GF-D8 (cell line): ENCODE measurements at places on chromosomes 4 and X.

GRCh38 chrX:149827254-149827653, 45.5 kb downstream of the MAGEA9 start:
- no peak for DNase-seq

- no peak for DNase-seq
These were observed 5.2 kb downstream of the APLN start for GRCh38 chrX:129649268-129650182.

GRCh38 chrX:137425986-137426385, 139.9 kb upstream of the ZIC3 start:
- DNase-seq, result no peak

GRCh38 chr4:73450398-73451004, 14.5 kb downstream of the AFP start:
- DNase-seq, result no peak

DNA sequence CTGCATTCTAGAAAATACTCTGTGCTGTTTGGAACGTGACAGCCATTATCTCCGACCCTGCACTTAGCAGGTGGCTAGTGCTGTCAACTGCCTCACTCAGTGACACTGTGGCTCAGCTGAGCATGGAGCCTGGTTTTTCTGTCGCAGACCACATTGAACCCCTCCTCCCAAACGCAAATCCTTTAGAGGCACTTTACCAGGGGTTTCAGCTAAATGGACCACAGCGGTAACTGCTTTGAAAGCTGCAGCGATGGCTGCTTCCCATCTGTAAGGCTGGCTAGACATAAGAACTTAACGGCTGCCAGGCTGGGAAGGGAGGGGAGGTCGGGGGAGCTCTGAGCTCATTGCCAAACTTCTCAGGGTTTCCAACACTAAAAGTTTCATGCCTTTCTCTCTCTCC, 8.1 kb downstream of the SLC34A2 start:
- DNase-seq, result no peak

- no peak for DNase-seq
These were observed 6.0 kb downstream of the EREG start for GRCh38 chr4:74370912-74371311.

DNA sequence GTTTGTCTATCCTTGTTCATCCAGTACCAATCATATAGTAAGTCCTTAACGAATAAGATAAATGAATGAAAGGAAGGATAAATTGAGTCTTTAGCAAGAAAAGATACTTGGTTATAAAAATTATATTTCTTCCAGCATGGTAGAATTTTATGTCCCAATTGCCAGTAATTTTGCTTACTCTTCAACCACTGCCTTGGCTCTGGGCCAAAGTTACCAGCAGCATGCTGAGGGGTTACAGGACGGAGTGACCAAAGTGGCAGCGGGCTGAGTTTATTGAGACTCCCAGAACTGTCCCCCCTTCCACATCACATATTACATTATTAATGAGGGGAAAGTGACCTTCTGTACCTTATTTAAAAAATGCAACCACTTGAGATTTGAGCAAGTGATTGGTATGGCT, 121.7 kb downstream of the RASGEF1B start:
- no peak for DNase-seq

DNA sequence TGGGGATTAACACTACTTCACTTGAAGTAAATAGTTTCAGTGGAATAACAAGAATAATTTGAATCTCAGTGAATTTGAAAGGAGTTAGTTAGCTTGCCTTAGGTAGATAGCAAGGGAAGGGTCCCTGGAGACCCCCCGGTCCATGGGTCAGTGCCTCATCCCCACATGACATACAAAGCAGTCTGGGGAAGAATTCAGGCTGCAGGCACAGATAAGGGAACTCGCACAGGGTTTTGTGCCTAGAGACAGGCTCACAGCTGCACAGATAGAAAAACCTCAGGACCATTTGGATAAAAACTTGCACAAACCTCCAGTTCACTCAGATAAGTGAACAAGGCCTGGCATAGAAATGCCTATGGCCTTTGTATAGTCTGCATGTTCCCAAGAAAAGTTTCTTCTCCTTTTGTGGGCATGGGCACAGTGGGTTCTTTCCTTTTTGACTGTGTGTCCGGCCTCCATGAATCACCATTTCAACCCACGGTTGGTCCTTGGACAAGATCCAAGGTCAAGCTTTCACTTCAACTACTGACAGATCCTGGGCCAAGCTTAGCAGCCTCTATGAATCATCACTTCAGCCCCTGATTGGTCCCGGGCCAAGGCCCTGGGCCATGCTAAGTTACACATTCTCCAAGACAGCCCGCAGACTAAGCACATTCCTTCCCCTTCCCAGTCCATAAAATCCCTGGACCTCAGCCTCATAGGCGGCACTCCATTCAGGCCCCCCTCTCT, 108.3 kb upstream of the KLHL4 start:
- no peak for DNase-seq

- no peak for DNase-seq
These were observed 456.8 kb downstream of the TRIML1 start for GRCh38 chr4:188596021-188596420.

- DNase-seq, result peak; percentile 63
These were observed 262.2 kb upstream of the INTU start for GRCh38 chr4:127370604-127371003.

GRCh38 chr4:176784816-176785215, 7.9 kb downstream of the VEGFC start:
- DNase-seq, result no peak

DNA sequence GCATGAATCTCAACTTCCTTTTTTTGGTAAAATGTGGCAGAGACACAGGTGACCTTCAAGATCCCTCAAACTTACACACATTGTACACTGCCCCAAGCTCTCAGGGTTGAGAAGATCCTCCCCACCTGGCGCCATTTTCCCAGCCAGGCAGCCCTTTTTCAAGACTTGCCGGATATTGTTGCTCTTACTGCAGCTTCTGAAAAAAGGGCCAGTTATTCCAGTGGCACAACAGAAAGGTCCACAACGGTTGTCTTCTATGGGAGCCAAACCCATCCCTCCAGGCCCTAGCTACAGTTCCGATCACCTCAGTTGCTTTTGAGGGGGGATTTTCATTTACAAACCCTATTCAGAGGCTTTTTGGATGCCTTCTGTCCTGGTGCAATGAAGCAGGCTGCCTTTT, 101.1 kb downstream of the CHIC2 start:
- no peak for DNase-seq

- DNase-seq, result no peak
These were observed 512.0 kb downstream of the NLGN4X start for GRCh38 chrX:5716666-5717065.

DNA sequence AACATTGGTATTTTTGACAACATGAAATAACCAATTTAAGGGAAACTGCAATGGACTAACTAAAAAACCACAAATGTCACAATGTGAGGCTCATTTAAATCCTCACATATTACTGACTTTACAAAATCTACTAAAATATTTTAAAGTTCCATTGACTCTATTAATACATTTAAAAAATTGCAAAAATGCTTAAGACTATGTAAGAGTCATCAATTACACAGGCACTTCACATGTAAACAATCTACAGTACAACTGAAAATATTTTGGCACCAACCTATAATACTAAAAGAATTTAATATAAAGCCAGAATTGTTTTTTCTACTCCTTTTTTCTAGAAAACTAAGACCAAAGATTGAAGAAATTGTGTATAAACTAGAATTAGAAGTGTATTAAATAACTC, 76.8 kb upstream of the RBMXL3 start:
- no peak for DNase-seq

DNA sequence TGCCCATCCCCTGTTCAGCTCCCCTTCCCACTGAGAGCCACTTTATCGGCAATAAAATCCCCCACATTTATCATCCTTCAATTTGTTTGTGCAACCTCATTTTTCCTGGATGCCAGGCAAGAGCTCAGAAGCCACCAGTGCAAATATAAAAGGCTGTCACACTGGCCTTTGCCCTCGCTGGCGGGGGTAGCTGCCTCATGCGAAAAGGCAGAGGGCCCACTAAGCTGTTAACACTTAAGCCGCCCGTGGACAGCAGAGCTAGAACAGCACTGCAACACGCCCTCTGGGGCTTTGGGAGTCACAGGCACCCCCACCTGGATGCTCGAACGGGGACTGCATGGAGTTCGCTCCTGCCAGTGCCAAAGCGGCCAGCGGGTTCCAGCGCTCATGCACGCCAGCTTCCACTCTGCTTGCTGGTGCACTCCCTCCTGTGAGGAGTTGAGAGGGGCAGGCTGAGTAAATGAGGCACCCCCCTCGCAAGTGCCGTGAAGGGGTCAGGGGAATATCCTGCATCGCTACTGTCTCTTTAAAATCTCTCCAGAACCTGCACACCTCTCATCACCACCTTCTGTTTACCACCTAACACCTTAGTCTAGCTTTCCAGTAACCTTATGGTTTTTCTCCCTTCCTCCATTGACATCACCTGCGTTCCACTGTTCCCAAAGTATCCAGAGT, 99.5 kb downstream of the SORBS2 start:
- no peak for DNase-seq

- DNase-seq, result no peak
These were observed 56.6 kb upstream of the TMEM184C start for GRCh38 chr4:147560625-147561024.

DNA sequence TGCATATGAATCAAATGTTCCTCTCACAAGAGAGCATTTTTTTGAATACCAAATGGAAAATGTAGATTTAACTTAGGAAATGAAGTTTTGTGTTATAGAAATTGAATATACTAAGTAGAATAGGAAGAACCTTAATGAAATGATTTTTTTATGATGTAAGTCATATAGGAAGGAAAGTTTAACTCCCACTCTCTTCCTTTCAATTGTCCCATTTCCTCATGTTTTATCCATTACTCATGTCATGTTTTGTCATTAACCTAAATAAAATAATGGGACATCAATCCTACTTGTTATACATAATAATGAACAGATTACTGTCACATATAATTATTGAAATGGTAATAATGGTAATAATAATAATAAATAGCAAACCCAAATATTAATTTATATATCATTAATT, 22.7 kb upstream of the SRD5A3 start:
- no peak for DNase-seq

DNA sequence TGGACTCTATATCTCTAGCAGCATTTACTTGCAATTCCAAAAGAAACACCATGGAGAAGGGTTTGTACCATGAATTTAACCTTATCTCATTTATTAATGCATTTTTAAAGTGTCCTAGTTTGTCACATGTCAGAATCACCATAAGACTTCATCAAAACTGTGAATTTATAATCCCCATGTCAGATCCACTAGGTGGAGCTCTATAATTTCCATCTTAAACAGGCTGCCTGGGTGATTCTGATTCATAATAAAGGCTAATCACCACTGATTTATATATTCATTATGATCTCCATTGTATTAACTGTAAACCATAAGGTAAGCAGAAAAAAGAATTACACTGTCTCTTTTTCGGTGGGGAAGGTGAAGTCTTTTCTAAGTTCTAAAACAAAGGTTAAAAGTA, 4.0 kb downstream of the TCEAL2 start:
- no peak for DNase-seq

- DNase-seq, result no peak
These were observed 67.4 kb upstream of the SMAD1 start for GRCh38 chr4:145414226-145414625.

GRCh38 chr4:162360369-162361149, 196.8 kb upstream of the FSTL5 start:
- DNase-seq, result no peak

DNA sequence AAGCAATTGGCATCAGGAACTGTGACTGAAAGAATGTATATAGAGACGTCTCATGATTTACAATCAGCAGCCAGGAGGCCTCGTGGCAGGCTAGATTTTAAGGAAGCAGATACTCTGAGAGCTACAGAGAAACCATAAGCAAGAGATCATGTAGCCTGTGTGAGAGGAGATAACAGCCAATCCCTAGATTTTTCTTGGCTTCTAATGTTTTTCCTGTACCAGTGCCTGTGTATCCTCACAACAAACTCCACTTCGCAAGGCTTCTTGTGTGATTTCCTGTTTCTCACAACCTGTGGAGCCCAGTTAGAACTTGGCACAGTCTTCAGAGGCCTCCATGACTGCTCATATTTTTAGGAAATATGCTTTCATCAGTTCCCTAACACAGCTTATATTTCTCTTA, 147.9 kb downstream of the PTCHD1 start:
- DNase-seq, result no peak

DNA sequence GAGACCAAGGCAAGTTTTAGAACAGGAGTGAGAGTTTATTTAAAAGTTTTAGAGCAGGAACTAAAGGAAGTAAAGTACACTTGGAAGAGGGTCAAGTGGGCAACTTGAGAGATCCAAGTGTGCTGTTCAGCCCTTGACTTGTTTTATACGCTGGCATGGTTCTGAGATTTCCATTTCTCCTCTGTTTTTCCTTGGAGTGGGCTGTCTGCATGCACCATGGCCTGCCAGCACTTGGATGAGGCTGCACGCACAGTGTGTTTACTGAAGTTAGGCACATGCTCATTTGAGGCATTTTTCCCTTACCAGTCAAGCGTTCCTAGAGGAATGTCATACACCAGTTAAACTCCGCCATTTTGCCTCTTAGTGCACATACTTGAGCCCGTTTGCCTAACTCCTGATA, 8.7 kb upstream of the ZNF674 start:
- DNase-seq, result no peak

- DNase-seq, result no peak
These were observed 82.8 kb downstream of the LIMCH1 start for GRCh38 chr4:41620594-41621256.

- peak; percentile 5 for DNase-seq
These were observed 43.2 kb downstream of the SLC9A6 start for GRCh38 chrX:136028383-136028984.

GRCh38 chr4:83276299-83277040, 8.1 kb downstream of the COQ2 start:
- DNase-seq, result no peak

DNA sequence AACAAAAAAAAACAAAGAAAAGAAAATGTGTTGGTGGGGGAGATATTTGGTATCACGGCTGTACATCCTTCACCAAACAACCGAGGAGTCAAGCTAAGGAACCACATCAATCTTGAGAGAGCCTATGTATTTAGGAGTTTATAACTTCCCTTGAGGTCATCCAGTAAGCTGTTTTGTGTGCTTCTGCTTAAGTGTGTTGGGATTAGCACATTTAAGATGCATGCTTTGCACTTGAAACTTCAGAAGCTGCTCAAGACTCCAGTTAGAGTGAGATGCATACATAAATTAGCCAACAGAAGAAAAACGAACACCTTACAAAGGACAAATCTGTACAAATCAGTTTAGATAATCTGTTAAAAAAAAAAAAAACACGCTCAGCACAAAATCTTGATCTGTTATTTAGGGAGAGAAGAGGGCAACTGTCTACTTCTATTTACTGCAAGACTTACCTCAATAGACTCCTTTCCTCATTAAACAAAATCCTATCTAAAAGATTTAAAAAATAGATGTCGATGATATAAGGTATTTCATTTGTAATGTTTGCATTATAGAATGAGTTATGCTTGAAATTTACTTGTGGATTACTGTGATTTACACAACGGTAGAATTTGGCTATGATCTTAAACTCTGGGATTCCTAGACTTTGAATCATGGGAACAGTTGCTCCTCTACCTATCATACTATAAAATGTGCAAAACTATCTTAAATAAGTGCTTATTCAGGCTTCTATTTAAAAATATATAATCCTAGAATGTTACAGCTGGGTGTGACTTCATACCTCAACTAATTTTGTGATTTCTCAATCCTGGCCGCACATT, 53.8 kb upstream of the NAP1L5 start:
- DNase-seq, result no peak
